ENCODE measurements at places on chromosomes 7 and 10.

GRCh38 chr7:50704844-50705243, 77.9 kb downstream of the GRB10 start:
- DNase-seq = no peak

GRCh38 chr10:124886195-124886594, 55.7 kb upstream of the ZRANB1 start:
- DNase-seq = no peak

GRCh38 chr10:23927576-23928325, 281.2 kb upstream of the KIAA1217 start:
- DNase-seq = no peak

- DNase-seq = no peak
Observed at GRCh38 chr7:120052884-120053382, 220.0 kb upstream of the KCND2 start.

DNA sequence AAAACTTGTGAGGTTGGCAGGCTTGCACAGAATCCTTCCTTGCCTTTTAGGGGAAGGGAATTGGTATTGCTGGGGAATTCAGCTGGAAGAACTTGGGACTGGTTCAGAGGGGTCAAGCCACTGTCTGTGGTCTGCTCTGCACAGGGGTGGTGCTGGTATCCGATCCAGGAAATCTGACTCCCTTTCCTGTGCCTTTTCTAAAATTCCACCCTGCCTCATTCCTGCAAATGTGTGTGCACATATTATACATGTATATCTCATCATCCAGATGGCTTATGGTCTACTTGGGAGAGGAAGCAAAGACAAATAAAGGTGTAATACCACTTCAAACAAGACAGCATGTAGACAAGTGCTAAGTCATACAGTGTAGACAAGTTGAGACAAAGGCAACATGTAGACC, 14.3 kb downstream of the UBTD1 start:
- no peak for DNase-seq

DNA sequence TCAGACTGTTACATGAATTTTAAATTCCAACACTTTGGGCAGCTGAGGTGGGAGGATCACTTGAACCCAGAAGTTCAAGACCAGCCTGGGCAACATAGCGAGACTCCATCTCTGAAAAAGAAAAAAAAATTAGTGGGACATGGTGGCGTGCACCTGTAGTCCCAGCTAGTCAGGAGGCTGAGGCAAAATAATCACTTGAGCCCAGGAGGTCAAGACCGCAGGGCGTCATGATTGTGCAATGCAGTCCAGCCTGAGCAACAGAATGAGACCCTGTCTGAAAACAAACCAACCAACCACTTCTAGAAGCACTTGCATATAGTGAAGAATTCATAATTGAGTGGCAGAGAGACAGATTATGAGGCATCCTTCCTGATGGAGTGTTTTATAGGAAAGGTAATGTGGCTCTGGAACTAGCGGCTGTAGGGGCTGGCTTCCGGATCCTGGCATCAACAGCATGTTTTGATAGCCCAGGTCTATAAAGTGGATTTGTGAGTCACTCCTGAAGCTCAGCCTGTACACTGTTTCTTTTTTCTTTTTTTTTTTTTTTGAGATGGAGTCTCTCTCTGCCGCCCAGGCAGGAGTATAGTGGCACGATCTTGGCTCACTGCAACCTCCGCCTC, 40.3 kb upstream of the RSBN1L start:
- DNase-seq = no peak

GRCh38 chr7:4641667-4642467, 40.2 kb upstream of the FOXK1 start:
- DNase-seq = peak; percentile 92

GRCh38 chr10:45058580-45058979, 57.9 kb downstream of the ZNF22 start:
- DNase-seq = no peak

GRCh38 chr7:151731022-151731441, 145.9 kb downstream of the PRKAG2 start:
- DNase-seq = no peak

DNA sequence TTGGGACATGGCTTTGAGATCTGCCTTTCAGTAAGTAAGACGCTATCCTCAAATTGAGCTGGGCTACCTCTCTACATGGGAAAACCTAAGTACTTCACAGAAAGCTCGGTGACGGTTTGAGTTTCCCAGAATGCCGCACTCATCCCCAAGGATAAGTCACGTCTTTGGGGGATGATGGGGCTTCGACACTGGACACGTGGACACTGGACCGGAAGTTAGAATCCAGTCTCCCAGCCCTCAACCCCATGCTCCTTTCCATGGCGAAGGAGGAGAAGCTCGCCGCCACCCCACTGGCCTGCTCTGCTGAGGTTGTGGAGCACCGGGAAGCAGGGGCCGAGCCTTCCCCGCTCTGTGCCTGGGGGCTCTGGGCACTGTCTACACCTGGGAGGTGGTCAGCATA, 27.5 kb downstream of the PTPRE start:
- no peak for DNase-seq

DNA sequence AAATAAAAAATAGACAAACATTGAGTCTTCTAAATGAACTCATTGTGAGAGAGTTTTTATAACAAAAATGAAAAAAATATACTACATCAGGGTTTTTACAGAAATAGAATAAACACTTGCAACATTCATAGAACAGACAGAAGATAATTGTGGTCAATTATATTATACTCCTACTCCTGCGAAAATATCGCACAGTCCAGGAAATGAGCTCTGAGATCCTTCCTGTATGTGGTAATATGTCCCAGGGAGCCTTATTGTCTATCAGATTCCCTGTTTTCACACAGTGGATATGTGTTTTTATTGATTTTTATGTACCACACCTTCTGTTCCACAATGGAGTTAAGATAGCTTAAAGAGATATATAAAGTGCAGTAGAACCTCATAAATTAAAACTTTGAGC, 27.5 kb upstream of the RELN start:
- no peak for DNase-seq

DNA sequence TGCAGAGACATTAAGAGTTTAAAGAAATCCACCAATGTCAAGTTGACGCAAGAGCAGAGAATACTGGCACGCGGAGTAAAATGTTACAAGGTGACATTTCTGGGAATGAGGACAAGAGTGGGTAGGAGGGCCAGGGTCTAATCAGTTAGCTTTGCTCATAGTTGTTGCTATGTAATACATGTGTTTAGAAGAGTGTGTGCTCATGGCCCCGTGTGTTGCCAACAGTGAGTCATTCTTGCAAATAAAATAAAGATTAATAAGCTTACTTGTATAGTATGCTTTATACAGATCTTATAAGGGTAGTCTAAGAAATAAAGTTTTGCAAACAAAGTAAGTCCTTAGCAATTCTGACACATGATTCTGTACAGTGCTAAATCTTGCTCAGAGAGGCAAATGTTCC, 64.5 kb downstream of the DNMBP start:
- no peak for DNase-seq

DNA sequence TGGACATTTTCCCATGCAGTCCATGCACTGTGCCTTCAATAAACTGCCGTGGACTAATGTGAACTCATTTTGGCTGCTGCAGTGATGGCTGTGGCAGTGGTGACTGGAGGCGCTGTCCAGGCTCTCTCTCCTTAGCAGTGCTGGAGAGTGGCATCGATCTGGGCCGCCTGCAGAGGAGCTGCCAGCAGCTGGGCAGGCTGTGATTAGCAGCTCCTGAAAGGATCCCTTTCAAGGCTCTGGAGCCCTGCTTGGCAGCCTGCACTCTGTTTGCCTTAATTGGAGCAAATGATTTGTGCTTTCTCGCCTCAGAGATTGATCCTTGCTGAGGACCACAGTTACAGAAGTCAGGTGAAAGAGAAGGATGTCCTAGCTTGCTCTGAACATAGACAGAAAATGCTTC, 130.1 kb upstream of the VWC2 start:
- no peak for DNase-seq

DNA sequence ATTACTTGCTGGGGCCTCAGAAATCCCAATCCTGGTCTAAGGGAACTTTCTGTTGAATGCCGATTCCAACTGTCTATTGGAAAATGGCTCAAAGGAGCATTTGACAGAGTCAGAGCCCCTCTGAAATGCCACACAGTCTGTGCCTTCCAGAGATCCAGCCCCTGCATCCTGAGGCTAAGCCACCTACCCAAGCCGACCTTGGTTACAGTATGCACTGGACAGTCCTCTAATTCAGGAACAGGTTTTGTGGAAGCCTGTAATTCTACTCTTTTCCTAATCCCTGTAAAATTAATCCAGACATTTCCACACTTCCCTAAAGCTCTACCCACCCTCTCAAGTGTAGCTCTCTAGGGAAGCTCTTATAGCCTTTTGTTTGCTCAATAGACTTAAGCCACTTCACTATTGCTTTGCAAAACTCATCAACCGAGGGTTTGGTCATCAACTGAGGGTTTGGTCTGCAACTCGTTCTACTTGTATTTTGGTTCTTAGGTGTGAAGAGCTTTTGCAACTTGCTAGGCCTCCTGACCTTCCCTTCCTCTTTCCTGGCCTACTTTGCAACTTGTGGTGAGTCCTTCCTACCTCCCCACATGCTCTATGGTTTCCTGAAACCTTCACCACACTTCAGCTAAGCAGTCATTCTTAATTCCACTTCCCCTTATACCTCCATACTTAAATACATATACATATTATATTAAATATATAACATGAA, 364.8 kb downstream of the SFMBT2 start:
- no peak for DNase-seq

- DNase-seq = no peak
Observed at GRCh38 chr10:47206449-47207280, 93.3 kb upstream of the GDF10 start.

DNA sequence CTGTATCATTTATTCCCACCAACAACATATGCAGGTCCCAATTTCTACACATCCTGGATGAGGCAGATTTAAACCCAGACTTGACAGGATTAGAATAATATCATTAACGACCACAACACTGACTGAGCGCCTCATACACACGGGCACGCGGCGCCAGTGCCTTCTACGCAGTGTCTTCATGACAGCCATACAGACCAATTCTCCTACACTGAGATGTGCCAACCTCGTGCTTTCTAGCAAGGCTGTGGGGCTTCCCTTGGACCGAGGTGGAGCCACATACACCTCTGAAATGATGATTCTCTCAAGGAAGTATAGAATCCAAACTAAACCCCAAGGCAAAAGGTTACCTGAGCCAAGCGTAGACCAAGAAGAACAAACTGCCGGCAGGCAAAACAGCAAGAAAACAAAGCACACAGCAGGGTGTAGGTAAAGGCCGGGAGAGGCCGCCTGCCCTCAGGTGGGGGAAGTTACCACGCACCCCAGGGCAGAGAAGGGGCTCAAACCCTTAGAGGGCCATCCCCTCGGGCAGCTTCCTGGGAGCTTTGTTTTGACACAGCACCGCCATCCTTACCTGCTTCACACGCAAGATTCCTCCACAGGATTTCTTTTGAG, 75.8 kb downstream of the DLG5 start:
- DNase-seq = no peak

DNA sequence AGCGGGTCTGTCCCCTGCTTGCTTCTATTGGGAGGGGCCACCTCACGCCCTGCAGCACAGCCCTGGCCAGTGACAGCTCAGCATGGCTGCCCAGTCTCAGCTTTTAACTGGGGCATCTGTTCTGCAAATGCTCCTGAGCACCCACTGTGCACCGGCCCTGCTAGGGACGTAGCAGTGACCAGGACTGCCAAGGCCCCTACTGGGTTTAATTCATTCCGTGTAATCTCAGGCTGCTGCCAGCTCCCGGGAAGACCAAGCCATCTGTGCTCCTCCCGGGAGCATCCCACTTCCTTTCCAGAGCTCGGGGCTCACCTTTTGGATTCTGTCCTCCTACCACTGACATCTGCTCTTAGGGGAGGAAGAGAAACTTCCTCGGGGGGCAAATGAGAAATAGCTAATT, 85.2 kb downstream of the ADARB2 start:
- no peak for DNase-seq

- no peak for DNase-seq
Observed at GRCh38 chr7:31490796-31491314, 23.0 kb upstream of the ITPRID1 start.

- no peak for DNase-seq
Observed at GRCh38 chr7:156842317-156842716, 50.7 kb downstream of the LMBR1 start.

DNA sequence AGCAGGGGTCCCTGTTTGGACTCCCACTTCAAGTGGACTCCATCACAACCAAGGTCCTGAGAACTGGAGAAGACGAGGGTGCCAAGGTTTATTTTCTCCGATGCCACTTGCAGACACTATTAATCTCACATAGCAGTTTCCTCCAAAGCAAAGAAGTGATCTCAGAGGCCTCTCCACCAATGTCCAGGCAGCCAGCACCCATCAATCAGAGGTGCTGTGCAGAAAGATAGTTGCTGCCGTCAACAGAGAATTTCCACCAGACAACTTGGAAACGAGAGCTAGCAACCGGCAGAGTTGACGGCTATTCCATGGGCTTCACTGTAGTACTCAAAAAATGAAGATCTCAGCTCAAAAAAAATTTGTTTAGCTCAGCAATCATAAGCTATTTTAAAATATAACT, 438.6 kb upstream of the PFKP start:
- no peak for DNase-seq

DNA sequence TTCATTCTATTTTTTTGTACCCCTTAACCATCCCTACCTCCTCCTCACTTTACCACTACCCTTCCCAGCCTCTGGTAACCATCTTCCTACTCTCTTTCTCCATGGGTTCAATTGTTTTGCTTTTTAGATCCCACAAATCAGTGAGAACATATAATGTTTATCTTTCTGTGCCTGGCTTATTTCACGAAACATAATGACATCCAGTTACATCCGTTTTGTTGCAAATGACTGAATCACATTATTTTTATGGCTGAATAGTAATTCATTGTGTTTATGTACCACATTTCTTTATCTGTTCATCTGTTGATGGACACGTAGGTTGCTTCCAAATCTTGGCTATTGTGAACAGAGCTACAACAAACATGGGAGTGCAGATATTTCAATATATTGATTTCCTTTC, 24.1 kb downstream of the ATRNL1 start:
- DNase-seq = no peak

DNA sequence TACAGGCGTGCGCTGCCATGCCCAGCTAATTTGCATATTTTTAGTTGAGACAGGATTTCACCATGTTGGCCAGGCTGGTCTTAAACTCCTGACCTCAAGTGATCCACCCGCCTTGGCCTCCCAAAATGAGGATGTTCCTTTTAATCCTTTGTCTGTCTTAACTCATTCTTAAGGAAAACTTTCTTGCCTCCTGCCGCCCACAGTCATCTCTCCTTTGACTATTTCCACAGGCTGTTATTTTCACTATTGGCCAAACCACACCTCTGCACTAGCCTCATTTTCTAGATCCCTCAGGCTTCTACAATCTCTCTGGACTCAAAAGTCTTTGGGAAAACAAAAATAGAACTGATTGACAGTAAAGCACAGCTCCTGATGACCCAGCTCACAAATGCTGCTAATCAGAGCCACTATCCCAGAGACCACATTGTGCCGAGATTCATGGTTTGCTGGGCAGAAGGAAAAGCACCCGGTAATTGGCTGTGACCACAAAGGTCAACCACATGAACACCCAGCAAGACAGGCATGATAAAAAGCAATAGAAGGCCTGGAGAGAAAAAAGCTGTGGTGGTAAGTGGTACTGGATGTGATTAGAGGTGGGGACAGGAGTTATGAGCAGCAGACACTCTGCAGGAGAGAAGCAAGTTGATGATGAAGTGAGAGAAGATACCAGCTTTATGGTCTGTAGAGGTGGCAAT, 44.1 kb upstream of the ZNRF2 start:
- DNase-seq = no peak

- no peak for DNase-seq
Observed at GRCh38 chr7:133691727-133692610, 435.2 kb upstream of the LRGUK start.

GRCh38 chr10:86292462-86293395, 73.9 kb downstream of the GRID1 start:
- DNase-seq = no peak
